ENCODE measurements at places on chromosomes 16 and 17.

DNA sequence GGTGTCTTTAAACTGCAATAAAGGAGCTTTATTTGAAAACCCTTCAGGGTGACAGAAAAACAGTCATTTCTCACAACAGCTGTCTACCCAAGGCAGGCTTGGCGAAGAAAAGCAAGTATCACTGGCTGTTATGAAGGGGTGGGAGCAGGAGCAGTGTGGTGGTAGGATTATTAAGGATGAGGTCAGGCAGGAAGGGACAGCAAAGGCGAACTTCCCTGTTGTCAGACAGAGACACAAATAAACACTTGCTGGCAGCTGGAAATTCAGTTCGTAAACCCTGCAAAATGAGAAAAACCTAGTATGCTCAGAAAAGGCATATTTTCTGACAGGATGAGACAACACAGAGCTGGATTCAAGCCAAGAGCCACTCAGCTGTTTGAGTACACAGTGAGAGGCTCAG lies 416.3 kb upstream of the CDH5 start:
- DNase-seq = no peak

DNA sequence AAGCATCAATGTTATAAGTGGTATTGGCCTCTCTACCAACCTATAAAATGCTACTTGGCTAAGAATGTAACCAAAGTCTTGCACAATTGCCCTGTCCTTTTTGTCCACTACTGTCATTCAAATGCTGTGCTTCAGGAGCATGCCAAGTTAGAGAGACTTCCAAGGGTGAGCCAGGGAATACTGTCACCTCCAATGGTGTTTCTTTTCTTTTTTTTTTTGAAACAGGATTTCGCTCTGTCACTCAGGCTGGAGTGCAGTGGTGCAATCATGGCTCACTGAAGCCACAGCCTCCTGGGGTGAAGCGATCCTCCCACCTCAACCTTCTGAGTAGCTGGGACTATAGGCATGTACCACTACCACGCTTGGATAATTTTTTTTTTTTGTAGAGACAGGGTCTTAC lies 43.7 kb upstream of the ERN1 start:
- DNase-seq = no peak

DNA sequence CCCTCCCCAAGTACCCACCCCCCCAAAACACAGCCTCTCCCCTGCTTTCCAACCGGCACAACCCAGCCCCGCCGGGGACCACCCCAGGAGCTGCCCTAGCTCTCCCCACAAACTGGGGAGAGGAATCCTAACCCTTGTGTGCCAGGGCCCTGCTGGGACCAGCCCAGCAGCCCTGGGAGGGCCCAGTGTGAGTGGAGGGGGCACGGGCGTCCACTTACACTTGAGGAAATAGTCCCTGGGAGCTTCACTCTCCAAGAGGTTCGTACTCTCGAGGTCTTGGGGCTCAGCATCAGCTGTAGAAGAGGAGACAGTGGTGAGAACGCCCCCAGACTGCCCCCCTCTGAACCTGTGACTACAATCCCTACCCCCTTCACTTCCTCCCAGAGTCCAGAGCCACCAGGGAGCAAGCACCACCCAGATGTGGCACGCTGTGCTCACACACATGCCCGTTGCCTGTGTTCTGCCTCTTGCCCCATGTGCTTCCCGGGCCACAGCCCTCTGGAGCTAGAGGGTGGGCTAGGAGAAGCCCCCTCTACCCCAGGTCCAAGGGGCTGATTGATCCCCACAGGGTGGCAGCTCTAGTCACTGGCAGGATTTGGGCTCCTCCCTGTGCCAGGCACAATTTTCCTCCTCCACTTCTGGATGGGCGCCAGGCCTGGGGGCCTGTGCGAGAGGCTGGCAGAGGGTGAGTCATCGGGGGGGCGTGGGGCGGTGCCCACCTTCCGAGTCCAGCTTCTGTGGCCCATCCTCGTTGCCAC lies 3.0 kb downstream of the TRIM47 start:
- DNase-seq = no peak

DNA sequence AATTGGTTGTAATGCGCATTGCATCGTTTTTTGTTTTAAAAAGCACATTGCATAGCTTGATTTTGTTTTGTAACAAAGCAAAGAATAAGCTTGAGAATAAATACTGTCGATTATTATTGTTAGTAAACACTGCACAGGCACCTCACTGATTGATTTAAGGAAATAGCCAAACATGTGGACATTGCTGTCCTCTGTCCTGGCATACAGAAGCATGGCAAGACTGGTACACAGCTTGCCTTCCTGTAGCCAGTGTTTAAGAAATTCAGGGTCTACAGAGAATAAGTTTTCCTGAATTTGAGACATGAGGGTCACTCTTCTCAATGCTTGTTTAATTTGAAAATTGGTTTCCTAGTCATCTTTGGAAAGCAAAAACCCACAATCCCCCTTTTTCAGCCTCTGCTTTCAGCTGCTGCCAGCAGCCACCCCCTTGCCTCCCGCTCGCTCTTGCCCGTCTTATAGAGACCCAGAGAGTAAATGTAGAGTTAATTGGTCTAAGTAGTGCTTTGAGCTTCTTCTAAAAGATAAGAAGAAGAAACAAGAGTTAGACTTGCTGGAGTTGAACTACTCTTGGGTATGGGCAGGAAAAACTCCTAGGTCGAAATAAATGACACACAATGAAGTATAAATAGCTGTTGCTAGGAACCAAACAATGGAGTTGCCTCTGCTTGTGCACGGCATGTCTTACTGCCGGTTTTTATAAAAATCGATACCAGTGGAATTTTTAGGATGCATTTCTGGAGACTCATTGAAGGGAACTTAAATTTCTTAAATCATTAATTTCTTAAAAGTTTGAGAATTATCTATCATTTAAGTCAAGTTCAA lies 116.6 kb downstream of the MRTFB start:
- no peak for DNase-seq

GRCh38 chr17:28466521-28467048 lies 6.9 kb upstream of the SLC13A2 start:
- DNase-seq = no peak

All from HT1080 (cell line).